ENCODE measurements at places on chromosomes 13 and 19.

- no peak for DNase-seq
Measured at GRCh38 chr13:77118134-77118533, 91.2 kb upstream of the FBXL3 start.

DNA sequence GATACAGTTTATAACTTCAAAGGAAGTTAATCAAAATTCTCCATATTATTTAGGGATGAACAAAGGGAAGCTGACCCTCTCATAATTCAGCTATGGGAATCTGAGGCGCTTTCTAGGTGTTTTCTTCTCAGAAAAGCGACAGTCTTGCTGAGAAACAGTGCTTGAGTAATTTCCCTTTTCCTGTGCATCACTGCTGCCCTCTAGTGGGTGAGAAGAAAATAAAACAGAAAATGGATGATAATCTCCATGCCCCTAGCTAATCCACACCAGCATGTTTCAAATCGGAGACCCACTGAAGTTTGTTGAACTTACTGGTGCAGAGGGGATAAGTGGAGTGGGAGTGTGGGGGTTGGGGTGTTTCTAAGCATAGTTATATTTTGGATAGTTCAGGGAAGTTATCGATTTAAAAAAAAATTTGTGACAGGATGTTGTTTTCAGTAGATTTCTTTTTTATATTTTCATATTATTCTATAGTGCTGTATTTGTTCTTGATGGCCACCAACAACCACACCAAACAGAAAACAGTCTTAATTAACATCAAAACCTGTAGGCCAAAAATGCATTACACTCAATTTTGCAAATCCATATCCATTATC lies 21.4 kb downstream of the LCP1 start:
- DNase-seq: no peak

- no peak for DNase-seq
Measured at GRCh38 chr13:107531816-107532215, 683.5 kb downstream of the LIG4 start.

DNA sequence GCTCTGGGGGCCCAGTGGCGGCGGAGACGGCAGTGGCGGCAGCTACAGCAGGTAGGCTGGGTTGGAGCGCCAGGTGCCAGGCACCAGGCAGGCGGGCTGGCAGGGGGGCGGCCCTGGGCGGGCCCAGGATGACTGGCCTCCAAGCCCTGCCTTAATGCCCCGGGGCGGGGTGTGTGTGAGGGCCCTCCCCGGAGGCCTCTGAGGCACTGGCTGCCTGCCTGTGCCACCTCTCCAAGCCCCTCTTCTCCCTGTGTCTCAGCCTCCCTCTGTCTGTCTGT lies at the start of gene KLK11:
TSS of gene KLK11 (minus strand) at position 63 of the 278 bp plus-strand sequence. CDS start 985 bp downstream, outside the sequence.
- DNase-seq: no peak

GRCh38 chr19:13118424-13119193 lies 545 bp downstream of the NACC1 start:
- DNase-seq: no peak

DNA sequence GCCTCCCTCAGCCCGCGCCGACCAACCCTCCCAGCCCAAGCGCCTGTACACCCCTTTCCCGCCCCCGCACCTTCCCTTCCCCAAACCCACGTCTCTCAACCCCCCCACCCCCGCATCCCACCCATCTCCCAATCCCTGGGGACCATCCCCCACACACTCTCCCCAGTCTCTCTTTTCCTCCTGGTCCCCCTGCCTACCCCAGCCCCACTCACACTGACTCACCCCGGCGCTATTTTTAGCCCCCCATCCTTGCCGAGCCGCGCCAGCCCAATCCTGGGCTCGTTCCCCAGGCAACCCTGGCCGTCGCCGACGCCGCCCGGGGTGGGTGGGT lies 11.7 kb downstream of the CIC start:
- no peak for DNase-seq

GRCh38 chr19:32719611-32720059 lies at the start of gene TDRD12:
Gene TDRD12, plus strand, starts transcription at chr19:32719767. Its CDS starts 306 bp downstream, at chr19:32720073.
- no peak for DNase-seq

DNA sequence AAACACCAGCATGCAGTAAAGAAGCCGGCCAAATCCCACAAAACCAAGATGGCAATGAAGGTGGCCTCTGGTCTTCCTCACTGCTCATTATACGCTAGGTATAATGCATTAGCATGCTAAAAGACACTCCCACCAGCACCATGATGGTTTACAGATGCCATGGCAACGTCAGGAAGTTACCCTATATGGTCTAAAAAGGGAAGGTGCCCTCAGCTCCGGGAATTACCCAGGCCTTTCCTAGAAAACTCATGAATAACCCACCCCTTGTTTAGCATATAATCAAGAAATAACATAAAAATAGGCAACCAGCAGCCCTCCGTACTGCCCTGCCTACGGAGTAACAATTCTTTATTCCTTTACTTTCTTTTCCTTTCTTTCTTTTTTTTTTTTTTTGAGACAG lies 21.1 kb upstream of the PLEKHF1 start:
- DNase-seq: no peak

DNA sequence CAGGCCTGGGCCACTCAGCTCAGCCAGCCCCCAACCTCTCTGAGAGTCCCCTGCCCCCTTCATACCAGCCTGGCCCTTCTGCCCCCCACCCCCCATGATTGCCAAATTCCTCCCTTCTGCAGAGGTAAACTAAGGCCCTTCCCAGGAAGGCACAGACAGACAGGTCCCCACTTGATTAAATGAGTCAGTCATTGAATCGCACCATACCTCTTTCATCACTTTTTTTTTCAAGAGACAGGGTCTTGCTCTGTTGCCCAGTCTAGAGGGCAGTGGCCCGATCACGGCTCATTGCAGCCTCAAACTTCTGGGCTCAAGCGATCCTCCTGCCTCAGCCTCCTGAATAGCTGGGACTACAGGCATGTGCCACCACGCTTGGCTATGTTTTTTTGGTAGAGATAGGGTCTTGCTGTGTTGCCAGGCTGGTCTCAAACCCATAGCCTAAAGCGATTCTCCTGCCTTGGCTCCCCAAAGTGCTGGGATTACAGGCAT lies 6.0 kb downstream of the PODNL1 start:
- no peak for DNase-seq

- DNase-seq: no peak
Measured at GRCh38 chr19:47421844-47422395, 2.6 kb upstream of the MEIS3 start.

GRCh38 chr13:44132710-44133109 lies 240.9 kb upstream of the SERP2 start:
- no peak for DNase-seq

GRCh38 chr19:2243274-2244124 lies 5.6 kb upstream of the AMH start:
- no peak for DNase-seq

GRCh38 chr13:50474088-50474662 lies 369.3 kb downstream of the DLEU7 start:
- no peak for DNase-seq

GRCh38 chr13:93190006-93190405 lies 36.6 kb upstream of the GPC6 start:
- no peak for DNase-seq

DNA sequence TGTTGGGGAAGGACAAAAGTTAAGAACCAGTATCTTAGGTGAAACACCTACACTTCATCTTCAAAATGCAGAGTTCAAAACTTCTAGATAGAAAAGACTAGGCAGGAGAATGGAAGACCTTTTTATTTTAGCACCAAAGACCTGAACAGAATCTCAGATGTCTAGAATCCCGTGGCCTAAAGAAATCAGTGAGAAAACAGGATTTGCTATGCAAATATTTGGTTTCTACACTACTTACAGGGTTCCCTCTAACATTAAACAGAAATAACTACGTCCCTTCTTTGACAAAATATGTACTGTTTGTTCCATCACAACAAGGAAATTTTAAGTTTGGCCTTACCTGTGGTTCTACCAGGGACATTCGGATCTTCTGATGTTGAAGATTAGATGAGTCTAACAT lies 21.5 kb downstream of the DIS3 start:
- no peak for DNase-seq

GRCh38 chr13:41742917-41743552 lies 217.9 kb downstream of the VWA8 start:
- DNase-seq: no peak

DNA sequence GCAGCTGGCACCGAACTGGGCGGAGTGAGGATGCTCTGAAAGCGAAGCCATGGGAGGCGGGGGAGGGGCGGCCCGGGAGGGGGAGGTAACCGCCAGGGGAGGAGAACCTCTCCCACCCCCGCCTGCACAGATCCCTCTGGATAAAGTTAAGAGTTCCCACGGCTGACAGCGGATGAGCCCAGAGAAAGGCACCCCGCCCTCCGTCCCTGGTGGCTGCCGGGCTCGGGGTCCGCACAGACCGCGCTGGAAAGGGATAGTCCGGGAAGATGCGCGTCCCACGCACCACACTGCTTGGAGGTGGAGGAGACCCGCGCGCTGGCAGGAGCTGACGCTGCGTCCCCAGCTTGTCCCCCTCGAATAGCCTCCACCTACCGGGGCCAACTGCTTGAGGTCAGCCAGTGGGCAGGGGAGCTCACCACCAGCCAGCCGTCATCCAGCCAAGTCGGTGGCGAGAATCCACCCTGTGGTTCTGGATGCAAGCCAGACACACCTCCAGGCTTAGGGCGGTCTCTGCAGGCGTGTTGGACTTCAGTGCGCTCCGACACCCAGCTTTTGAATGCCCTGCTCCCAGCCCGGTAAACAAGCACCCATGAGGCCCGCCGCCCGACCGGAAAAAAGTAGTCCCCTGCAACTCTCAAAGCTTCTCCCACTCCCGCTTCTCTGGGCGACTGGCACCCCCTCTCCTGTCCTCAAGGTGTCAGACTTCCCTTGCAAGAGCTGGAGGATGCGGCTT lies at the start of gene TRPC4:
TSS of gene TRPC4 (minus strand) at position 17 of the 733 bp plus-strand sequence. CDS start 86,439 bp downstream, outside the sequence.
- DNase-seq: no peak

DNA sequence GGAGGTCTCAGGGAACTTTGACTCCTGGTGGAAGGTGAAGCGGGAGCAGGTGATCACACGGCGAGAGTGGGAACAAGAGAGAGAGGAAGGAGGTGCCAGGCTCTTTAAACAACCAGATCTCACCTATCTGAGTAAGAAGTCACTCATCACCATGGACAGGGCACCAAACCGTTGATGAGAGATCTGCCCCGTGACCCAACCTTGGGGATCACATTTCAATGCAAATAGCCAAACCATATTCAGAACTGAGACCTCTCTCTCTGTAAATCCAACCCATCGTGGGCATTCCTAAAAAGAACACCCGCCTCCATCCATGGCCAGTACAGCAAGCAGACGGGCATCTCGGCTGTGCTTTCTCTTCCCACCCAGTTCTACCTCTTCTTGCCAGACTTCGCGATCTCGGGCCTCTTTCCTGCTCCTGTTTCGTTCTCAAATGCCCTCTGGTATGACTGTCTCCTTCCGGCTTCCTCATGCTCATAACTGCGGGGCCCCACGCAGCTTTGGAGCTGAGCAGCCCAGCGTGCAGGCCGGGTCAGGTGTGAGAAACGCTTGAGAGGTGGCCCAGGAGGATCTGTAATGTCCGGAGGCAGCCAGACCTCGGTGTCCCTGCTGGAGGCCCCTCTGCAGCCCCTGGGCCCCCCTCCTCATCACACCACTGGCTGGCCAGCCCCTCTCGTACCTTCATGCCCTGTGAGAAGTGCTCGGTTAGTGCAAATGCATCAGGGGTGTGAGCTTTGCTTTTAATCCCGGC lies 97.0 kb upstream of the GPR183 start:
- no peak for DNase-seq

DNA sequence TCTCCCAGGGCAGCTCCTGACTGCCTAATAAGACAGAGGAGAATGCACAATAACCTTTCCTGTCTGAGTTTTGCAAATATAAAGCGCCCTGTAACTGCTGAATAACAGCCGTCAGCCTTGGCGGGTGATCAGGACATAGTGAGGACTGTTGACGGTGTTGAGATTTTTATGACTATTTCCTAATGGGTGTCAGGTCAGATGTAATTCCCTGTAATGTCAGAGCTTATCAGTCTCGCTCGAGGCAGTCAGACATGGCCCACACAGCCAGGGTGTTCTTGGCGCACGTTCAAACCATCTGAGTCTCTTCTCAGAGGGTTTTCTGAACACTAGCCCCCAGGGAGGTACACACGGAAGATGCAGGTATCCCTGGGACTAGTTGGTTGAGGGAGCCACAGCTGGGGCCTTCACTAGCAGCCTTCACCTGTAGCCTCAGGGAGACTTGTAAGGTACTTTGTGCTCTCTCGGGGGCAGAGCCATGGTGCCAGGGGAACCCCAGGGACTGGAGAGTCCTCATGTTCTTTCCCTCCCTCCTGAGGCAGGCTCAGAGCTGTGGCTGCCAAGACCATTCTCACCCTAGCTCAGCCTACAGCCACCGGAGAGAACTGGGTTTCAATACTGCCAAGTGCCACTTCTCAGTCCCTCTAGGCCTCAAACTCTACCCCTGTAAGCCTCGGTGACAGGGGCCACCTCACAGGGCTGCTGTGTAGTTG lies 213.1 kb downstream of the UQCRFS1 start:
- no peak for DNase-seq

DNA sequence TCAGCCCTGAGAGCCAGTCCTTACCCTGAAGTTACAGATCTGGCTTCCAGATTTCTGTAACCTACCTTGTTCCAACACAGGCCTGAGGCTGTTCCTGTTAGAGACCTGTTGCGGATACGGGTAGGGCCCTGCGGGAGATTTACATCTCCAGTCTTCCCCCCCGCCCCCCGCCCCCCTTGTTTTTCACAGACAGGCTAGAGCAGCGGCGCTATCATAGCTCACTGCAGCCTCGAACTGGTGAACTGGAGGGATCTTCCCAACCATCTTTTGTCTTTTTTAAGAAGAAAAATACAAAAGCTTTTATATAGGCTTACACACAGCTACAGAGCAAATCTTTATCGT lies 10.6 kb upstream of the CEACAM21 start:
- DNase-seq: no peak

DNA sequence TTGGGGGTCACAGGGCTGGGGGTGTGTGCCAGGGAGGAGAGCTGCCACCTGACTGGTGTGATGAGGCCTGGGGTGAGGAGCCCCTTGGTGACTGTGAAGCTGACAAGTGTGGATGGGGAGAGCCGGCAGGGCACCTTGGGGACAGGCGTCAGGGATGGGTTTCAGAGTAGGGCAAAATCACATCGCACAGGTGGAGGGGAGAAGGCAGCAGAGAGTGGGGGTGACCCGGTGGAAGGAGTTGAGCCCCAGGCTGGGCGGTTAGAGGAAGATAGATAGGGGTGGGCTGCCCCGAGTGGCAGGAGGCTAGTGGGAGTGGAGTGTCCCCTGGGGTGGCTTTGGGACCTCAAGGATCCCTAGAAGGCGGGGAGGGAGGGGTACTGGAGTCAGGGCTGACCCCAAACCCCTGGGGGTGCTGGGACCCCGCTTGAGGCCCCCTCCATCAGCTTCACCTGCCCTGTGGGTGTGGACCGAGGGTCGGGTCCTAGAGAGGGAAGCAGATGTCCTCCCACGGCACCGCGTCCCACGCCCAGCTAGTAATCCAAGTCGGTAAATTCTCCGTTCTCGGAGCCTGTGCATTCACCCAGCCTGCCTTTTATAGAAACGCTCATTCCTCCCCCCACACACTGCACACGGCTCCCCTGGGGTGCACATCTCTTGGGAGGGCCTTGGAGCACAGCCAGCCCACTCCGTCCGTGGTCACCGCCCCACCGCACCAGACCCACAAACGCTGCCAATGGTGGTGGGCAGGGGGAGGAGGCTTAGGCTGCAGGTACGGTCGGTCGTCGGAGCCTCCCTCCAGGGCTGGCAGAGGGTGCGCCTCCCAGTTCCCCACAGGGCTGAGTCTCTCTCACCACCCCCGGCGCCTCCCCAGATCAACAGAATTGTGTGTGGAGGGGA lies 2.4 kb downstream of the CTXN1 start:
- DNase-seq: no peak

- no peak for DNase-seq
Measured at GRCh38 chr19:50264483-50265186, 61.2 kb downstream of the MYH14 start.
